Hematopoietic multipotent progenitor cell treated with erythropoietin and hydrocortisone succinate and interleukin-3 and kit ligand, for 17 days (in vitro differentiated cells): ENCODE measurements at places on chromosomes 6 and 20.
A peak's percentile ranks its signal among the peaks of the same experiment; 100 is the strongest.

DNA sequence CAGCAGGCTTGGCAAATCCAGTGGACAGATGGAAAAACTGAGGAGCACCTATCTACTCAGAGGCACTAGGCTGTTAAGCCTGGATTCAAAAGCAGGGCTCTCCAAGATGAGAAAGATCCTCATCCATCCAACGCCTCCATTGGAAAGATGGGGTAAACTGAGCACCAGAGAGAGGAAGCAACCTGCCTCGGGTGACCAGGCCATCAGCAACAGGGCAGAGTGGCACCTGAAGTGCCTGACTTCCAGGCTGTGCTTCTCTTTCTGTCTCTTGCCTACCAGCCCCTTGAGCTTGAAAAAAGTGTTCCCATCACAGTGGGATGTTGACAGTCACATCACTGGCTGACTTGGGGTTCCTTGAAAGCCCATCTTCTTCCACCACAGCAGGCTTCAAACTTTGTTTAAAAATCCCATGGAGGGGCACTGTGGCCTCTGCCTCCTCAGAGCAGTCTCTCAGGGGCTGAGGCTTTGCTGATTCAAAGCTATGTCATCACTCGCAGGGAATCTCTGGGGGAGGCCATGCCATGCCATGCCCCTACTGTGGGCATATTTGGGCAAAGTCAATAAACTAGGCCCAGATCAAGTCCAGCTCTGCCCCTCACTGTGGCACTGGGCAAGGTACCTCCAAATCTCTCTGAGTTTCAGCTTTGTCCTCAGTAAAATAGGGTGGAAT, 44.8 kb upstream of the TGM2 start:
- no peak for DNase-seq

GRCh38 chr20:10943686-10944265, 270.0 kb upstream of the JAG1 start:
- no peak for DNase-seq

DNA sequence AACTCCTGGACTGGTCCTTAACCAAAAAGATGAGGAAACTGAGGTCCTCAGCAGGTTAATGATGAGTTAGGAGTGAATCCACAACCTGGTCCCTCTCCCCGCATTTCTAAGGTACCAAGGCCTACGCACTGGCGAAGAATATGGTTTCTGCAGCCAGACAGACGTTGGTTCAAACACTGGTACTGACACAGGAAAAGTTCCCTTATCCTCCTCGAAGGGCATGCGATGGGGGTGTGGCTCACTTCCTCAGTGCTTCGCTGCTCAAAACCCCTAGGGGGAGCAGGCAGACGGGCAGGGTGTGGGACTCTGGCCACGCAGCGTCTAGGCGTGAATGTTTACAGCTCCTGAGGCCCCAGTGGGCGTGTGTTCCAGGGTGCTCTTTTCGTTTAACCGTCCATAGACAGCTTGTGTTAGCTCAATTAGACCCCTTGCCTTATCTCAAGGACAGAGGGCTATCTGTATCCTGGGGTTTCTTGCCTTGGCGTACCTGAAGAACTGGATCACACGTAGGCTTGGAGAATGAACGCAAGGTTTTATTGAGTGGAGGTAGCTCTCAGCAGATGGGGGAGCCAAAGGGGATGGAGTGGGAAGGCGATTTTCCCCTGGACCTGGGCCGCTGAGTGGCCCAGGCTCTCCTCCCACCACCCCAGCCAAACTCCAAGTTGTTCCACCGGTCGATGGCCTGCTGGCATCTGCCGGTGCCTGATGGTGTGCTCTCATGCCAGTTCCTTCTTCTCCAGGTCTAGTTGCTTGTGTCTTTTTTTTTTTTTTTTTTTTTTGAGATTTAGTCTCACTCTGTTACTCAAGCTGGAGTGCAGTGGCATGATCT, 31.8 kb upstream of the PTPN1 start:
- DNase-seq = peak; percentile 93

GRCh38 chr20:30168025-30168799, 1089.3 kb upstream of the DEFB115 start:
- no peak for DNase-seq

DNA sequence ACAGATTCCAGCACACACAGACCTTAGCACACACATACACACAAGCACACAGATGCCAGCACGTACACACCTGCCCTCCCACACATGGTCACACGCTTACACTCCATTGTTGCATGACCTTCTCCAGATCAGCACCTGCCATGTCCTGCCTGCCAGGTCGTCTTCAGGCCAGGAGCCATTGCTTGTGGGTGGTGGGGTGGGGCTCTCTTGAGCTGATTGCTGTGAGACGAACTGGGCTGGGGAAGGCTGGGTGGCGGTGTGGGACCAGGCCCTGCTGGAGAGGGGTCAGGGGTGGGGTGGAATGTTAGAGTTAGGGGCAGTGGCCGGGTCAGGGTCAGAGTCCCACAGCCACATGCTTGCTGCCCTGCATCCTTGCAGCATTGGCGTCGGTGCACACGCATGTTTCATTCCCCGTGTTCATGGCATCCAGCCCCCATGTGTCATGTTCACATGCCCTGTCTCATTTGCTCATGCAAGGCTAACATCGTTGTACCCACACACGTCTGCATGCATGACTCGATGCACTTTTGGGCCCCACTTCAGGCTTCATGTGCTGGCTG, 6.5 kb upstream of the NPBWR2 start:
- no peak for DNase-seq

- DNase-seq = no peak
These were observed 18.3 kb upstream of the GPRC6A start for GRCh38 chr6:116847227-116847626.

GRCh38 chr20:59010321-59010994, 3.4 kb upstream of the CTSZ start:
- DNase-seq = no peak

DNA sequence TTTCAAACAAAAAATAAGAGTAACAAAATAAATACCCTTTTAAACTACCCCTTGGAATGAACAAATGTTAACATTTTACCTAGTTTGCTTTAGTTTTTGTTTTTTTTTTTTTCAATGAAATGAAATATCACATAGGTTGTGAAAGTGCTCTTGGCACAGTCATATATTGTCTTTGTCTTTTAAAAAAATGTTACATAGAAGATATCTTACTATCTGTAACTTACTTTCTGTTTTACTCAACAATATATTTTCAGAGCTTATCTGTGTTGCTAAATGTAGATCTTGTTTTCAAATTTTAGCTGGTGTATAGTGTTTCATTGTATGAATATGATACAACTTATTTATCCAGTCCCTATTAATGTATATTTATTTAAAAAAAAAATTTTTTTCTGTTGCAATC, 8.6 kb downstream of the CEP57L1 start:
- no peak for DNase-seq

DNA sequence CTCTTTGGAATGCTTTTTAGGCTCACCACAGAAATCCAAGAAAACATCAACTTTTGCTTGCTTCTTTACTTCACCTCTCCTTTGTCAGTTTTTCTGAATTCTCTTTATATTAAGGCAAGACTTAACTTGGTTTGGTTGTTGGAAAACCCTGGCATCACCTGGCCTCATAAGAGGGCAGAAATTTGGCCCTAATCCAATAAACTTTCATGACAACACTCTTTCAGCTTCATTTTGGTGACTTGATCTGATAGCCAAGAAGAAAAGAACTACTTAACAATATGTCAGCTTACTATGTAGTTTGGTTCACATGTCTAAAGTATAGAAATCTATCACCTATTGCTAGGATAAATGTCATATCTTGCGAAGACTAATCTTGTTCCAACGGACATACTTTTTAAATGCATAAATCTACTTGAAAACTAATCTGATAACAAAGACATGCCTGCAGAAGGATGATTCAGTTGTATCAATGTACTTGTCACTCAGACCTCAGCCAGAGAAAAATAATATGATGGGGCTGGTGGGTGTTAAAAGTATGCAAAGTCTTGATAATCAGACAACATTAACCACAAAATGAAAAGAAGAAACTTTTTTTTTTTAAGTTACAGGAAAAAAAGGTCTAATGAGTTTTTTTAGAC, 19.3 kb upstream of the HBS1L start:
- peak; percentile 42 for DNase-seq

DNA sequence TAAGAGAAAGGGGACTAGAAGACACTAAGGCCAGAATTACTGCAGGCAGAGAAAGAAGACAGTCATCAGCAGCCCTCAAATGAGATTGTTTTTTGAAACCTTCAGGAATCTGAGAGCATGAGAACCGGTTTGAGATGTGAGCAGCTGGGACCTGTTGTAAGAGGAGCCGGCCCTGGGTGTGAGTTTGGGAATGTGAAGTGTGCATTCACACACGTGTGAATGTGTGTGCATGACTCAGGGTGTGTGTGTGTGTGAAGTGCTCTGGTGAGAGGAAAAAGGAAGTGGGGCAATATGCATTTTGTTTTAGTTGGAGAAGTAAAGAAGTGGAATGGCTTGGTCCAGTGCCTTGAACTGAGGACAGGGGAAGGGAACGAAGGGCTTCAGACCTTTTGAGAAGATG, 4.3 kb downstream of the SCUBE3 start:
- DNase-seq = no peak

- DNase-seq = no peak
These were observed 11.9 kb downstream of the NQO2 start for GRCh38 chr6:3011592-3011991.

DNA sequence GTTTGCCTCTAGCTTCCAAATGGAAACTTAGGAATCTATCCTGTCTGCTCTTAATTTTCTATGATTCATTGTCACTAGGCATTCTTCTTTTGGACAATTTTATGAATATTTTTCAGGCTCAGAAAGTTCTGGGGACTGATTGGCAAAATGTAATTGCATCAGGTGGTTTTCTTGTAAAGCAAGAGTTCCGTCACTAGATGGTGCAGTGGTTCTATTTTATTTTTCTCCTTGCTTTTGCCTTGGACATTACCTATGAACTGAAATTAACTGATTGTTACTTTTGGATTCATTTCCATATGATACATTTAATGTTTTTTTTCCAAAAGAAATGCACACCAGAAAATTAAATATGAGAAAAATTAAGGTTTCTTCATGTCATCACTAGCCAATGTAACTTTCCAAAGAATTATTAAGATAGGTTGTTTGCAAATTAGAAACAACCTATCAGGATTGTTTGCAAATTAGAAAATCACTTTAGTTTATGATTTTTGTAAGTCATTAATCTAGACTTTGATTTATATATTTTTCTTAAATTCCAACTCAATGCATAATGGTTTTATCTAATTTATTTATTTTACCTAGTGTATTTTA, 48.0 kb downstream of the TMEM170B start:
- no peak for DNase-seq

DNA sequence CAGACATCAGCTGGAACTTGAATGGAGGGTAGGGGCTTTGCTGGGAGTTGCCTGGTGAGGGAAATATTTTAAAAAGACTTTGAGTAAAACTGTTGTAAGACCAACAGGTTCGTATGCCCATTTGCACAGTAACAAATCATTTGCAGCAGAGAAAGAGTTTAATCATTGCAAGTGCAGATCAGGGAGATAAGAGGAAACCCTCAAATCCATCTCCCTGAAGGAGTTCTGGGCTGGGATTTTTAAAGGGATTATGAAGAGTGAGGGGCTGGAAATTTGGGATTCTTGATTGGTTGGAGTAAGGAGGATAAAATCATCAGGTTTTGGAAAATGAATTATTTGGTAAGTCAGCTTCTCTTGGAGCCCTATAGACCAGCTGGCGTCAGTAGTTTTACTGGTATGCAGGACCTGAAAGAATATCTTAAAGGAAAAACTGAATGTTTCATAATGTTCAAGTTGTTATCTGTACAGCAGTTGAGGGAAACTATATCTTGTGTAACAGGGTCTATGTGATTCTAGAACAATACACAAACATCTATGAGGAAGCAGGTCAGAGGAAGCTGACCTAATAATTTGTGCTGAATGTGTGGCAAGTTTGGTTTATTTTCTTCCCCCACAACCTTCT, 295.5 kb downstream of the PLCB1 start:
- no peak for DNase-seq

GRCh38 chr6:79614326-79615305, 16.5 kb upstream of the SH3BGRL2 start:
- peak; percentile 46 for DNase-seq

DNA sequence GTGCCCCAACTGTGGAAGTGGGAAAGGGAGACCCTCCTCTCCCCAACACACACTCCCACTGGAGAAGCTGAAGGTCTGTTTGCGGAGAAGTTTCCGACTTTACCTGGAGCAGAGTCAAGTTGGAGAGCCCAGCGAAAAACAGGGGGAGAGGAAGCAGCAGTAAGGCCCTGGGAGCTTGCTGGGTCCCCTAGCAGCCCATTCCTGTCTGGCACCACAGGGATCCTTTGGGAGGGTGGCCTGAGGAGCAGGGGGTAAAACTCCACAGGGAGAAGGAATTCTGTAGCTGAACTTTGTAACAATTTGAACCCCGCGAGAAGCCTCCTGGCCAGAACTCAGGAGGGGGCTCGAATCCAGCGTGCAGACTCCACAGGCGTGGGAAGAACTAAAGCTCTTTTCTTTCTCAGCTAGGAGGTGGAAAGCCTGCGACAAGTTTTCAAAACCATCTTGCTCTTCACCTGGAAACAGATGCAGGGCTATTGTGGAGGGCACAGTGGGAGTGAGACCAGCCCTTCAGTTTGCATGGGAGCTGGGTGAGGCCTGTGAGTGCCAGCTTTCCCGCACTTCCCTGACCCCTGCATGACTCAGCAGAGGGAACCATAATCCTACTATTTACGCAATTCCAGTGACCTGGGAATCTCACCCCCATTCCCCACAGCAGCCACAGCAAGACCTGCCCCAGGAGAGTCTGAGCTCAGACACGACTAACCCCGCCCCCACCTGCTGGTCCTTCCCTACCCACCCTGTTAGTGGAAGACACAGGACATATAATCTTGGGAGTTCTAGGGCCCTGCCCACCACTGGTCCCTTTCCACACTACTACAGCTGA, 25.8 kb downstream of the SERPINB9 start:
- DNase-seq = no peak

- no peak for DNase-seq
These were observed 20.6 kb downstream of the MANBAL start for GRCh38 chr20:37309936-37310590.

GRCh38 chr6:161080263-161080970, 88.8 kb downstream of the MAP3K4 start:
- DNase-seq = no peak

GRCh38 chr6:165635965-165636364, 27.1 kb downstream of the PDE10A start:
- DNase-seq = no peak

DNA sequence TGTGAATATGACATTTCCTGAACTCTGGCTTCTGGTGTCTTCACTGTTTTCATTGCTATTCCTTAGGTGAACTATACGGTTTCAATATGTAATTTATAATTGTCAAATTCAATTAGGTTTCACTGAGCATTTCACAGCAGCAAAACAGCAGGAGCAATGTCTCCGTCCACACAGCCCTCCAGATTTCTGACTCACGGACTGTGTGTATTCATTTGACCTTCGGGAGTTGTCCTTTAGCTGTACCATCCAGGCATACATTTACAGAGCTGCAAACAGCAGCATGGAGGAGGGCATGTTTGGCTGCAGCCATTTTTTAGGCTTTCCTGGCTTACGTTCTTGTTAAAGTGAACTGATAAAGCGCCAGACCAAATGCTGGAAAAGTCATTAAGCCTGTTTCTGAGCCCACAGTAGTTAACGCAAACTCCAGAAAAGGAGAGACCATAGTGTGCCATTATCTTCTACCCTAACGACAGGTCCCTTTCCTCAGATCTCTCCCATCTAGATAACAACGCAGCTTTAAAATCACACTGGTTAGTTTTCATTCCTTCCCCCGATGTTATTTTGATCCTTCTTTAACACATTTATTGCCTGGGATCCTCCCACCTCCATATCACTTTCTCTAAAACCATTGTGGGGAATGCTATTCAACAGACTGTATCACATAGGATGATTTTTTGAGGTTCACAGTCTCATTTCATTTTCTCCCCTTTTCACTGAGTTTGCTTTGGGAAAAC, 18.3 kb downstream of the FOXC1 start:
- no peak for DNase-seq
